Cardiac septum (tissue), 1 donor: ENCODE measurements at places on chromosomes 1 and 21.

DNA sequence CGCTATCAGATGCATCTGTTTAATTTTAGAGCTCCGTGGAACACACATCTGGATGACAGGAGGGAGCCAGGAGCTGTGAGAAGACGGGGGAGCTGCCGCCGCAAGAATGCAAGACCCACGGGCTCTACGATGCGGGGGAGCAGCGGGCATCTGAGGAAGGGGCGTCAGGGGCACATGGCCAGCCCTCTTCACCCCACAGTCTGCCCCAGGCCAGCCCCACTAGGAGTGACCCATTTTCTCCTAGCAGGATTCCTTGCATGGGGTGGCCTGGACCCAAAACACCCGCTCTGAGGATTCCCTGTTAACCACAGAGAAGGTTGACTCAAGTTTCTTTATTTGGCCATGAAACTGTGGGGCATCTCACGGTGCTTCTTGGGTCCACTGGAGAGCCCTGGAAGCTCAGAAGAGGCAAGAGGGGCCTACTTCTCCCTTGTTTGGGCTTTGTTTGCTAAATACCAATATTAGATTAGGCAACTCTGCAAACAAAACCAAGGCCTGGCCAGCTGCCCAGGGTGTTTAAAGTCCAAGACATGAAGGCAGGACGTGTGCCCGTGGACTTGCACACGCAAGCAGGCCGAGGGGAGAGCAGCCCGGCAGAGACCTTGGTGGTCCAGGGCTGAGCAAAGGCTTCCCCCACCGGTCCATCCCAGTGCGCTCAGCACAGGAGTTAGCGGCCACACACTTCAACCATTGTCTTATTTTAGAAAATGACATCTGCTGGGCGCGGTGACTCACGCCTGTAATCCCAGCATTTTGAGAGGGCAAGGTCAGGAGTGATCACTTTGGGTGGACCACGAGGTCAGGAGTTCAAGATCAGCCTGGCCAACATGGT, 89.8 kb downstream of the DHRS3 start:
- DNase-seq = peak; percentile 70

DNA sequence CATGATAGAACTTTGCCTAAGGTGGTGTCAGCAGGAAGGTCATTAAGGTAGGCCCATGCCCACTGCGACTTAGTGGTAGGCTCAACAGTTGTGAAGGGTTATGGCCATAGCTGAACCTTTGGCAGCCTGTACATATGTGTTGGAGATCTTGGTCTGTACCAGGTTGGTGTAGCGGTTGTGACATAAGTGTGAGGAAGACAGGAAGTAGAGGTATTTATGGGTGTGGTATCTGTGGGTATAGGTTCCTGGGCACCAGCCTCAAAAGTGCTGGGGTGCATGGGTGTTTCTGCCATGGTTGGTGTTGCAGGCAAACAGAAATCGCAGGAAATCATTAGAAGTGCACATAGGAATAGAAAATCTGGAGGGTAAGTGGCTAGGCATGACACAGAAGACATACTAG, 18.6 kb upstream of the LRIF1 start:
- no peak for DNase-seq

DNA sequence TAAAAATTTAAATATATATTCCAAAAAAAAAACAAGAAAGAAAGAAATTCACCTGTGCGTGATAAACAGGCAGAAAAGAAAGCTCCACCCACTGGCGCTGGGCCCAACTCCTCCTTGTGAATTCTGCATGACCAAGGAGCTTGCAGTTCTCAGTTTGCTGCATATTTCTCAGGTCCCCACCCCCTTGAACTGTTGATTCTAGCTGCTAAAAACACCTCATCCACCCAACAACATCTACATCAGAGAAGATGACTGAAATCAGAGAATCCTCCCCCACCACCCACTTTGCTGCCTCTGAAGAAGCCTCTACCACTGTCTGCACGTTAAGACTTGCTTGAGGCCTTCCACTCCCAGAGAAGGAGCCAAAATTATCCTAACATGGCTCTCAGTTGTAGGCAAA, 104.8 kb downstream of the RGS2 start:
- DNase-seq = no peak

- DNase-seq = peak; percentile 41
Observed at GRCh38 chr1:13228343-13228781, 2.4 kb upstream of the PRAMEF18 start.

DNA sequence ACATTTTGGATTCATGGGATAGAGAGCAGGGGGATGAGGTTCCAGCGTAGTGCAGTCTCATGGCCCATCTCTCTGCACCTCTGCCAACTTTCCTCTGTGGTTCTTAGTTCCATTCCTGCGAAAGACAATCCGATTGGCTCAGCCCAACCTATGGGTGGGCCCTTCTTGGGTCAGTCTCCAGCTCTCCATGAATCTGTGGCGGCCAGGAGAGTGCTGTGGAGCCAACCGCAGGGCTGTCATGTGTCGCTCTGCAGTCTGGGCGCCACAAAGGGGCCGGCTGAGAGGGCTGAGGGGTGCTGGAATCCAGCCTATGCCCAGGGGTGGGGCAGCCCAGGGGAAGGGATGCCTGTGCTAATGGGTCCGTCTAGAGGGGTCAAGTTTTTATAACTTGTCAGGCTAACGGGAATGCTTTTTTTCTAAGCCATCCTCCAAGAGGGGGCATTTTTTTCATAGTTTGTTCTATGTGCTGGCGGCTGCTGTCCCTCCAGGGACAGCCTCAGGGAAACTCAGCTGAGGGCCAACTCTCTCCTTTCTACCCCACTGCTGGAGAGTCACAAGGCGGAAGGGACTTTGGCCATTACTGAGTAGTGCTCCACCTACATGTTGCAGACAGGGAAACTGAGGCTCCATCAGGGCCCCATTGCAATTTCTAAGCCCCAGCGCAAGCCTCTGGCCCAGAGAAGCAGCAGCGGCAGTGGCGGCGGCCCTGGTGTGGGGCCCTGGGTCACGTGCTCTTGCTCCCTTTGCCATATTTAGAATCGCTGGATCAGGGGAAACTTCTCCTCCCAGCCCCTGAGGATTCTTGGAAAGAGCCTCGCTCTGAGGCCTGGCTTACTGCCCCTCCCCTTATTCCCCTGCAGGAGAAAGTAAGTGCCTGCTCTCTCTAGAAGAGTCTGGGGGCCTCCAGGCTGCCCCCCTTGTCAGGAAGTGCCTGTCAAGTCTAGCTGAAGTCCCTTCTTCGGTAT, 23.4 kb downstream of the KCNQ4 start:
- DNase-seq = no peak

DNA sequence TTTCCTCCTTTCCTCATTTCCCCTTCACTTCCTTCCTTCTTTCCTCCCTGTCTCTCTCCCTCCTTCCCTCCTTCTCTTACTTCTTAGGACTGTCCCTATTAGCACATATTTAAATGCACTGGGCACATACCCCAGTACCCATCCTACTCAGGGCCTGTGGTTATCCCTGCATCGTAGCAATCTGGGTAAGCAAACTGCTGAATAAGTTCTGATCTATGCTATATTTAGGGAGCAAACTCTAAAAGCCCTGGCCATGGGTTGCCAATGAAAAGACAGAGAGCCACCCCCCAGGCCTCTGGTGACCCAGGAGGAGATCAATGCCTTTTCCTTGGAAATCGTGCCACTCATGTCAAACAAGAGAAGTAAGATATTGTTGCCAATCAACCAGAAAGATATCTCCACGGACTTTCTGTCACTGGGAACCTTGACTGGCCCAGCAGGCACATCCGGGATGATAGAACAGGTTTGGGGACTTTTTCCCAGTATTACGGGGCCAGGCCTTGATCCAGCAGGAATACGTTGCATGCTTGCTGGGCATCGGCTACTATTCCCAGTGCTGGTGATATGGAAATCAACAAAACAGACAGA, 5.4 kb downstream of the FAM3B start:
- DNase-seq = no peak

DNA sequence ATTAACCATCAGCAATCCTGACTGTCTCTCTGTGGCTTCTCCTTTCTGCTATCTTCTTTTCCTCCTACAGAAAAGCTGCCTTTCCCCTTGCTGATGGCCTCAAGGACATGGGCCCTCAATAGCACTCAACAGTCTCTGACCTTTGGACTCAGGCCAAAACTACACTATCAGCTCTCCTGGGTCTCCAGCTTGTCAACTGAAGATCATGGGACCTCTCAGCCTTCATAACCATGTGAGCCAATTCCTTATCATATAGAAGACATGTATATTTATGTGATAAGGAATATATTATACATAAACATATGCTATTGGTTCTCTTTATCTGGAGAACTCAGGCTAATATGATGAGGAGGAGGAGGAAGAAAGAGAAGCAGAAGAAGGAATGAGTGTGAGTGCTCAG, 91.8 kb upstream of the GJB5 start:
- DNase-seq = no peak

GRCh38 chr1:180280617-180281016, 50.6 kb downstream of the LHX4 start:
- DNase-seq = no peak

DNA sequence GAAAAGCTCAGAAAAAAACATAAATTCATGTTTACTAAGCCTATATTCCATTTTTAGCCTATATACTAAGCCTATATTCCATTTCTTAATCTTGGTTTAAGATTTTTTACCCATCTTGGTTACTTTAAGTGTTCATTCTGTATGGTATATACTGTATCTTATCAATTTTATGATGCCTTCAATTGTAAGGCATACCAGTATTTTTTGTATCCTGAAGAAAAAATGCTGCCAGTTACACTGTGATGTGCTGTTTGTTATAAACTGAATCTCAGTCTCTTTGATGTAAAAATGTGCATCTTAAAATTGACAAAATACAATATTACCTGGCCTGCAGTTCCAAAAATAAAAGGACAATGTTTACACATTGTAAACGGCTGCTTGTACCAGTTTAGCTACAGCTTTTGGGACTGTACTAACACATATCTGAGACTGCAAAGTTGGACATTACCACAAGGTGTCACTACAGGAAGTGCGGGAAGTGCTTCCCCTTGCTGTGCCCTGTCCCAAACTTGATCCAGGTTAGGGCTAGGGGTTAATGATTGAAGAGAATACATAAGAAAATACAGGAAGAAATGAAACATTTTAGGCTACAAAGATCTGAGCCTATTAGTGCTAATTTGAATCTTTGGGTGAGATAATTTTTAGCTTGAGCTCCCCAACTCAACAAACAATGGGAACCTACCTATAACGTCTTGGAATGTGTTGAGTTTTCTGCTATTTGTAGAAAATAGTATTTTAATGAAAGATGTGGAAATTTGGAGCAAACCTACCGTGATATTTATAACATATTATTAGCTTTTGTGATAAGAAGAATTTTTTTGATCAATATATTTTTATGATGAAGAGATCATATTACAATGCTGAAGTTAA, 108.9 kb downstream of the LBR start:
- no peak for DNase-seq

- no peak for DNase-seq
Observed at GRCh38 chr21:44054710-44055109, 42.6 kb downstream of the TRAPPC10 start.

- no peak for DNase-seq
Observed at GRCh38 chr1:152886085-152886484, 8.0 kb downstream of the SMCP start.

DNA sequence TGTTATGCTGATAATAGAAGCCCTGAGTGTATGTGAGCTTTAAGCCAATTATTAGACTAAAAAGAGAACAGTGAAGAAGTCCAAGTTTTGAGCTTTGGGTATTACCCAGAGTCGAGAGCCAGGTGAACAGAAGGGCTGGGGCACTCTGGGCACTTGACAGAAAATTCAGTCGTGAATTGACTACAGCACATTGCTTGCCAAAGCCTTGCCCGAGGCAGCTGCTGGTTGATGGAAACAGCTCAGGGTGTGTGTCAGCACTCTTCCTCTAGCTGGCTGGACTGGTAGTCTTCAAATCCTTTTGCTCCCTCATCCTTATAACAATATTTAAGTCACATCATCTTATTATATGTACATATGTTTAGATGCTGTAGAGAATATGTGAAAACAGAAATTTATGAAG, 21.3 kb downstream of the PDE4B start:
- DNase-seq = no peak

DNA sequence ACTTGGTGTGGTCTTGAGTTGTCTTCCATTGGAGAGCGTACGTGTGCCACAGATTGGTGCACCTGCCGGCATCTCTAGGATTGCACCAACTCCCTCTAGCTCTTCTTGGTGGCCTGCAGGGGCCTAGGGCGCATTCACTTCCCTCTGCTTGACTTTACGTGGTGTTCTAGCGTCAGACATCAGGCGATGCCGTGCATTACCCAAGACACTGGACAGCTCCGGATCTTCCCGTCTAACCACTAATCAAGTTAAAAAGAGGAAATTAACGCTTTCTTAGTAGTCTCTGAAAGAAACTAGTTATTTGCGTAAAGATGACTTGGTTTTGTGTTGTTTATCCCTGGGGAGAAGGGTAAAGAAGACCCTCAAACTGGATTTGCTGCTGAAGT, 510 bp upstream of the IL10RB start:
- DNase-seq = peak; percentile 80

GRCh38 chr1:240766831-240767230, 154.9 kb upstream of the GREM2 start:
- DNase-seq = no peak

- no peak for DNase-seq
Observed at GRCh38 chr1:77672374-77672773, 10.1 kb downstream of the ZZZ3 start.

DNA sequence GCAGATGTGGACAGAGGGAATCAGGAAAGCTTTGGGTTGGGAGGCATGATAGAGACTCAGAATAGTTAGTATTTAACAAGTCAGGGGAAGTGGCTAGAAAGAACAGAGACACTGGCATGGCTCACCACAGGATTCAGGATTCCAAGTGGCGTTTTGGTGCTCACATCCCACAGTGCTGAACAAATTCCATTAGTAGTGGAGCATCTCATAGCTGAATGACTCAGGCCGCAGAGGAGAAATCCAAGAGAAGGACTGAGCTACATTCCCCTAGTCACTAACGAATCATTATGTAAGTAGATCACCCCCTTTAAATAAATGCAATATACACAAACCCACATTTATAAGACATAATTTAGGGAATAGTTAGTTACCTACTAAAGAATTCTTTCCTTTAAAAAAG, 5.0 kb upstream of the KCNJ9 start:
- no peak for DNase-seq

DNA sequence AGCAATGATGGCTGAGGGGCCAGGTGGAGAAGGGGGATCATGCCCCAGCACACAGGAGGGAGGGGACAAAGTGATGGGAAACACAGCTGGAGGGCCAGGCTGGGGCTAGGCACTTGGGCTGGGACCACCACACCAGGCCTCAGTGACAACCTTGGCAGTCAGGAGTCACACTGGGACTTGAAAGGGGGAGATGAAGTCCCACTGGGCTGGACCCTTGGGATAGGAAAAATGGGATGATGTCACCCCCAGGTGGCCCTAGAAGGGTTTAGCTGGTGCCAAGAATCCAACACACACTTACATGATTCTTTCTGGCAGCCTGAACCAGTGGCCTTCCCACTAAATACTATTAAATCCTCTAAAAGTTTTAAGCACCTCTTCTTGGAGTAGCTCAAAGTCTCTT, 17.1 kb downstream of the ZBTB17 start:
- no peak for DNase-seq

GRCh38 chr1:228937851-228938536, 202.7 kb downstream of the RHOU start:
- no peak for DNase-seq
